Astrocyte (in vitro differentiated cells and primary cell): ENCODE measurements at places on chromosomes 1 and 21.

GRCh38 chr1:28296401-28297261, 32.2 kb upstream of the MED18 start:
- no peak overlapping the region for H3K4me3 ChIP-seq
- H3K36me3 ChIP-seq, result no peaks in the 10 kb centered on the region
- no peaks in the 10 kb centered on the region for H3K27me3 ChIP-seq

GRCh38 chr1:89903550-89903949, 82.7 kb downstream of the LRRC8D start:
- H3K36me3 ChIP-seq, result no peaks in the 10 kb centered on the region
- no peaks in the 10 kb centered on the region for H3K27me3 ChIP-seq
- no peak for DNase-seq
- H3K27ac ChIP-seq, result no peak overlapping the region
- H3K4me3 ChIP-seq, result no peak overlapping the region

- DNase-seq, result no peak
- H3K4me1 ChIP-seq, result no peaks in the 10 kb centered on the region
- no peaks in the 10 kb centered on the region for H3K27me3 ChIP-seq
- H3K27ac ChIP-seq, result no peak overlapping the region
These were observed 15.9 kb upstream of the DISP1 start for GRCh38 chr1:222798975-222799374.

DNA sequence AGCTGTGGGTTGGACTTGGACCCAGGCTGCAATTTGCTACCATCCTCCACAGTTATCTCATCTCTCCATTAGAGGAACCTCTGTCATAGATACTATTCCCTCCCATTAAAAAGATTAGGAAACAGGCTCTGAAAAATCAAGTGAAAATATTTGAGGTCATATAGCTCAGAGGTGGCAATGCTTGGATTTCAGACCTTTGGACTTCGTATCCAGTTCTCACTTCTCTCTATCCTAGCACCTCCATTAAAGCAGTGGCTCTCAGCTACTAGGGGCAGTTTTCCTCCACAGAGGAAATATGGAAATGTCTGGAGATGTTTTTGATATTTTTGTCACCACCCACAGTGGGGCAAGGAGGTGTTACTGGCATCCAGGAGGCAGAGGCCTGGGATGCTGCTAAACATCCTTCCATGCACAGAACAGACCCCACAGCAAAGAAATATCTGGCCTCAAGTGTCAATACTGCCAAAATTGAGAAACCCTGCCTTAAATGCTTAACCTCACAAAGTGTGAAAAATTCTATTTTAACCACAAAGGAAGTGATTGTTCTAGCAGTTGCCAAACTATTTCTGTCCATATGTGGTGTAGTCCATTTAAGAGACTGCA, 54.1 kb downstream of the C8A start:
- no peak overlapping the region for H3K27ac ChIP-seq
- peak; percentile 66 for DNase-seq
- no peaks in the 10 kb centered on the region for H3K36me3 ChIP-seq
- no peak overlapping the region for H3K4me3 ChIP-seq
- peaks cover 2% of the 10 kb centered on the region for H3K4me1 ChIP-seq
- no peaks in the 10 kb centered on the region for H3K27me3 ChIP-seq

GRCh38 chr1:64031236-64031635, 172.2 kb upstream of the UBE2U start:
- no peaks in the 10 kb centered on the region for H3K36me3 ChIP-seq
- DNase-seq, result peak; percentile 53
- no peak overlapping the region for H3K4me3 ChIP-seq
